ENCODE measurements at places on chromosomes 16 and 17.

DNA sequence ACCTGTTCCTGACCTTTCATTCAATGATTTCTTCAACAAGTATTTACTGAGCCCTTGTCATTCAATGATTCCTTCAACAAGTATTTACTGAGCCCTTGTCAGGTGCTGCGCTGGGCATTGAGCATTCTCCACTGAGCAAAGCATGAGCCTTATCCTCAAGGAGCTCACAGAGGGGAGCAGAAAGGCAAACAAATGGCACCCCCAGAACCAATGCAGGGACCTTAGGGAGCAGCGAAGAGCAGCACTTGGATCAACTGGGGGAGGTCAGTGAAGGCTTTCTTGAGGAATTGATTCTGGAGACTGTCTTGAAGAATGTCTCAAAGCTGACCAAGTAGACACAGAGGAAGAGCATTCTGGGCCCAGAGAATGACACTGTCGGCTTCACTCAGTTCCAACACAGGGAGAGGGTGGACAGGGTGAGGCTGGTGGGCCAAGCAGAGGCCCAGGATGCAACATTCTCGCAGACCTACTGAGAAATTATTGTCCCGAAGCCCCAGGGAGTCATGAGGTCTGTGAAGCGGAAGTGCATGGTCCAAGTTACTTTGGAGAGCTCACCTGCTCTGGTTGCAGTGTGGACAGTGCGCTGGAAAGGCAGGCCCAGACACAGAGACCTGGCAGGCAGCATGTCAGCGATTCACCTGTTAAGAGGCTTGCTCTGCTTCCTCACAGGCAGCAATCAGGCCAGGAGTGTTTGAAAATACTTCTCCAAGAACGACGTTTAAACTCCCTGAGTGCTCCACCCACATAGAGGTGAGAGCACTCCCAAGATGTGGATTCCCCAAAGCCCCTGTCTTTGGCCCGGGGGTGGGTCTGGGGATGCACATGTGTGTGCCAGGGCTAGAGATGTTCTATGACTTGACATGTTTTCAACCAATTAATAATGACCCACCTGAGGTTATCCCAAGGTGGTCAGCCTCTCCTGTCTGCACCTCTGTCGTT, 3.2 kb upstream of the MPO start:
- DNase-seq, result no peak

GRCh38 chr16:15033309-15033707, 22.6 kb downstream of the NTAN1 start:
- DNase-seq, result no peak

- DNase-seq, result no peak
Observed at GRCh38 chr17:55735731-55736405, 13.2 kb upstream of the TMEM100 start.

GRCh38 chr17:64689106-64689505, 27.0 kb upstream of the SMURF2 start:
- no peak for DNase-seq

GRCh38 chr16:24013864-24014645, 178.3 kb downstream of the PRKCB start:
- no peak for DNase-seq

DNA sequence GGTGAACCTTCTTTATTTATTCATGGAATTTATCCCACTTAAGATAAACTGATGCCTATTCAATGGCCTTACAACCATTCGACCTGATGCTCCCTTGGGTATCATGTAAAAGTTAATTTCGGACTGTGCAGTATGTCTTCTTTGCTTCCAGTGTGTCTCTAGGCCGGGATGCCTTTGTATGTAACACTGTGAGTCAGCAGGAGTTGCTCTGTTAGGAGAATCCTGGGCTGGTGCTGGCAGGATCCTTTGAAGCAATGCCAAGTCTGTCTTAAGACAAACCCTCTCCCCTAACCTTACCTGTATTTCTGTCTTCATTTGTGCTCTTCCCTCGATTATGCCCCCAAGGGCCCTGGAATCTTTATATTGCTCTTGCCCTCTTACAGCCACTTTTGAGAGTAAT, 37.9 kb upstream of the ABCA8 start:
- DNase-seq, result no peak

- DNase-seq, result no peak
Observed at GRCh38 chr16:81661082-81661481, 118.0 kb upstream of the PLCG2 start.

DNA sequence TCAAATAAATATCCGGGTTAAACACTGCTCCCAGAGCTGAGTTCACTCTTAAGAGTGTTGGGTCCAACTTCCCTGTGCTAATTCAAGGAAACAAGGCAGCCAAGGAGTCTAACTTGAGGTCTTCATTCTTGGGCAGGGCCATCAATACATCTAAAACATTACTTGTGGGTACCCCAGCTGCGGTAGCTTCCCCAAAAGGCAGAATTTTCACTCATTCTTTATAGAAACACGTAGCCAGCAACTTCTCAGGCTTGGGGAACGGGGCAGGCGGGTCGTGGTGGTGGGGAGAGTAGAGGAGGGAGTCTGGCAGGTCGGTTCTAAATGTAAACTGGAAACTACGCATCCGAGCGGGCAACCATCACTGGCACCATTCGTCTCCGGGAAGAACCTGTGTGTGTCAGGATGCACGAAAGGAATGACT, 666 bp upstream of the METTL9 start:
- DNase-seq, result no peak

Data from activated CD4-positive, alpha-beta T cell treated with anti-CD3 and anti-CD28 coated beads, Interleukin-2, amount 50 U/mL, for 24 hours (primary cell).